ENCODE measurements at places on chromosomes 4 and X.

- DNase-seq, result no peak
Observed at GRCh38 chr4:101400096-101400495, 52.8 kb upstream of the PPP3CA start.

- no peak for DNase-seq
Observed at GRCh38 chr4:8199594-8200301, 658 bp downstream of the SH3TC1 start.

- no peak for DNase-seq
Observed at GRCh38 chr4:150641612-150642011, 59.7 kb downstream of the MAB21L2 start.

DNA sequence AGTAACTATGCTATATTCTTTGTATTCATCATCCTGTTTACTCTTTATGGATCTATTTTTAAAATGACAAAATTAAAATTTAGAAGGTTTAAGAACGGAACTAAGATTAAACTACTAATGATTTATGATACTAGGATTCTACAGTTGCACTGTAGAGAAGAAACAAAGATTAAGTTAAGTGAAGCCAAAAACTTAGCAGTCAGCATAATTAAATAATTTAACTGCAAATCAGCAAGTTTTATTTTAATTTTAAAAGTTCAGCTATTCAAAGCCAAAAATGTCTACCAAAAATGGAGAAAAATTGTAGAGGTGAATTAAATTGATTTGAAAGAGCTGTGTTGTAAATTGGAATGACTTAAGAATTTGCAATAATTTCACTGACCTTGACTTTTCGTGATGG, 30.8 kb downstream of the NDST4 start:
- DNase-seq, result no peak

- no peak for DNase-seq
Observed at GRCh38 chr4:107432451-107432850, 287.6 kb downstream of the PAPSS1 start.

DNA sequence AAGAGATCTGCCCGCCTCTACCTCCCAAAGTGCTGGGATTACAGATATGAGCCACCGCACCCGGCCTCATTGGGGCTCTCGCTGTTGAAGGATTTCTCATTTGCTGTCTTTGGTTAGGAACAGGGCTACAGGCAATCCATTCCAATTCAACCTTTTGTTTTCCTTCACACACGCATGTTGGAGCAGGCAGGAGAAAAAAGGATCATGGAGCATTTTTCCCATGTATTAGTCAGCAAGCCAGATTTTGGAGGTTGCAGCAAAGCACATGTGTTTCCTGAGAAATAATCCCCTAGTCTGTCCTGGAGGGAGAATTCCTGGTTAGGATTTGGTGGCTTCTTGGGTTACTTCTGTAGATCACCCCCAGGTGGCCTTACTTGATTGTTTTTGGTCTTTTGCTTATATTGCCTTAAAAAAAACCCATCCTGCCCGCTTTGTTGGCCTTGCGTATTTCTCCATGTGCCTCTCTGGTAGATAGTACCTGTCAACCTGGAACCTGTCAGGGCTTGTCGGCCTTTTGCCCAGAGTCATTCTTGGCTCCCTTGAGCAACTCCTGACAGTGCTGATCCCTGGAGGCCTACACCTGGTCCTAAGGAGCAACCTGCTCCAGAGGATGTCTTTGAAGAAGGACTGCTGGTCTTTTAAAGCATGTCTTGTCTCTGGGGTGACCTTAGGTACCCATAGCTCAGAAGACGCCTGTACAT, 82.4 kb upstream of the CLCN4 start:
- DNase-seq, result no peak

DNA sequence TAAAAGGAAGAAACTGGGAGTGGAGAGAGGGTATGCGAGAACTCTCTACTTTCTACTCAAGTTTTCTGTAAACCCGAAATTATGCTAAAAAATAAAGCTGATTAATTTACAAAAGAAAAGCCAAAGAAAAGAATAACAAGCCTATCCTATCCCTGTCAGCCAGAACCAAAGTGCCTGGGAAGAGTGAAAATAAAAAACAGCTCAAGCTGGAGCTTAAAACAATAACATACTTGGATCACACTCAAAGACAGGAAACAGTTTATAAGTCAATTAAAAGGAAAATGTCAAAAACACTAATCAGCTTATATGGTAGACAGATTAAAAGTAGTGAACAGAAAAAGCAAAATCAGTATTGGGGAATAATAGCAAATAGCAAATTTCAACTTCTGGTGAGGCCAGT, 139.4 kb downstream of the FRYL start:
- no peak for DNase-seq

- no peak for DNase-seq
Observed at GRCh38 chr4:94852616-94853015, 94.9 kb downstream of the BMPR1B start.

DNA sequence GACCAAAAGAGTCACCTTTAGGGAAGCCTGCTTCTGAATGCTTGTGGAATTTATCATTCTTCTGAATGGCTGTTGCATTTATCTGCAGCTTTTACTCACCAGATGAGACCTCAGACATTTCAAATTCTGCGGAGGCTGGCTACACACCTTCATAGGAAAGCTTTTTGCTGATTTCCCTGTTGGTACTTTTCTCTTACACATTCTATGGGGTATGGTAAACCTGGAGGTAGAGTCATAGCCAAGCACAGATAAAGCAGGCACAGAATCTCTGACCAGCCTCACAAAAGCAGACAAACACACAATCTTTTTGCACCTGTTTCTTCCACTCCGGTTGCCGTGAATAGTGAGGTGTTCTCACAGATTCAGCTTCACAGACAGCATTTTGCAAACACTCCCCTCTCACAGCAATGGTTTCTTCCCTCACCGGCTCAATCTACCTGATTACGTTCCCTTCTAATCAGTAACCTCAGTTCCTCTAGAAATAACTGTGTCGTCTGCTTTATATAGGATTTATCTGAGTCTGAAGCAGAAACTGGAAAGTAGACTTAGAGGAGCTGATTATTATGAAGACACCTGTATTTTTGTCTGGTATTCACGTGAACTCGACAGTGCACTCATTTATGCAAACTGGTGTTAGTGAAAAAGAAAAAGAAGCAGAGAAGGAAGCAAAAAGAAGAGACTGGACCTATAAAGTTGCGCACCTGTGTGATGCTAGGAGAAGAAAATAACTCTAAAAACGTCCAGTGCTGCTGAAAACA, 83.1 kb downstream of the DMD start:
- no peak for DNase-seq

DNA sequence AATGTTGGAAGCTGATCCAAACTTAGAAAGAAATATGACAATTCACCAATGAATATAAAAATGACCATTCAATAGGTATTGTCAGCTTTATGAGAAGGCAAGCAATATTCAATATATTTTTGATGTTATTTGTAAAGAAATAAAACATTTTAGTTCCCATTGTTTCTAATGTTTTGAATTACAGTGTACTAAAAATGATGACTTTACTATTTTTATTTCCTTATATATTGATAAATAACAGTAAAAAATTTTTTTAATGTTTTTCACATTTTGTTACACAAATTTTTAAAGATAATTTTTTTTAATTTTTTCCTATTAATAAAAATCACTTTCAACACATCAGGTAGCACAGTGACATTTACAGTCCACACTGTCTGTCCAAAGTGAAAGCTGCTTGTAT, 565.5 kb upstream of the FAM241A start:
- no peak for DNase-seq

- no peak for DNase-seq
Observed at GRCh38 chrX:11287505-11287904, 5.7 kb upstream of the AMELX start.

- DNase-seq, result peak; percentile 55
Observed at GRCh38 chrX:102712981-102713625, 855 bp downstream of the GPRASP2 start.

- no peak for DNase-seq
Observed at GRCh38 chr4:66613591-66613990, 931.7 kb downstream of the CENPC start.

DNA sequence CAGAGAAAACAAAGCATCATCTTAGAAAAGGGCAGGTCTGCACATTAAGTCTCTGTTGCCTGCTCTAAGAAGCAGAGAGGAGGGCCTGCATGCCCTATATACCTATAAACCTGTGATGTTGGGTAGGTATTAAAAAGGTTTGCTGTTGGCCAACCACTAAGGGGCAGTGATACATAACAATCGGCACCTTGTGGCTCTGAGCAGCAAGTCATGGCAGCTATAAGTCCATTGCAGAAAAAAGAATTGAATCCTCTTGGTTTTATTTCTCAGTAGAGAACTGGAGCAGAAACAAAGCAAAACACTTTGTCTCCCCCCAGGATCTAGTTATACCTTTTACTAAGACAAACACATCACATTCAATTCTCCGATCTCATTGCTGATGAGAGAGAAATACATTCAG, 1364.4 kb downstream of the STIM2 start:
- no peak for DNase-seq

- DNase-seq, result no peak
Observed at GRCh38 chrX:119399772-119400101, 601 bp downstream of the SLC25A43 start.

DNA sequence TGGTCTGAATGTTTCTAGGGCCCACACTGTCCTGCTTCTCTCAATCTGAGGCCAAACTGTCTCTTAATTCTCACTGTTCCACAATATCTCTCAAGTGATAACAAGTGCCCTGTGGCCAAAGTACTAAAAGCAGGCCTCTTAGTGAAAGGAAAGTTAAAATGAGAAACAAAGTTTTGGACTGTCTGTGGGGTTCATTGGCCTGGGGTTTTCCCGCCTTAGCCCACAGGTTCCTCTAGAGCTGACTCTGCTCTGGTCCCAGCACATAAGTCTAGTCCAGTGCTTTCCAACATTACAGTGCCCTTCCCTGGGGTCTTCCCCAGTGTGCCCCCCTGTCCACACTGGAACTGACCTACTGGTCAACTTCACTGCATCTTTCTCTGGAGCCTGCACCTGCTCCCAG, 6.3 kb downstream of the MAGEB1 start:
- no peak for DNase-seq

DNA sequence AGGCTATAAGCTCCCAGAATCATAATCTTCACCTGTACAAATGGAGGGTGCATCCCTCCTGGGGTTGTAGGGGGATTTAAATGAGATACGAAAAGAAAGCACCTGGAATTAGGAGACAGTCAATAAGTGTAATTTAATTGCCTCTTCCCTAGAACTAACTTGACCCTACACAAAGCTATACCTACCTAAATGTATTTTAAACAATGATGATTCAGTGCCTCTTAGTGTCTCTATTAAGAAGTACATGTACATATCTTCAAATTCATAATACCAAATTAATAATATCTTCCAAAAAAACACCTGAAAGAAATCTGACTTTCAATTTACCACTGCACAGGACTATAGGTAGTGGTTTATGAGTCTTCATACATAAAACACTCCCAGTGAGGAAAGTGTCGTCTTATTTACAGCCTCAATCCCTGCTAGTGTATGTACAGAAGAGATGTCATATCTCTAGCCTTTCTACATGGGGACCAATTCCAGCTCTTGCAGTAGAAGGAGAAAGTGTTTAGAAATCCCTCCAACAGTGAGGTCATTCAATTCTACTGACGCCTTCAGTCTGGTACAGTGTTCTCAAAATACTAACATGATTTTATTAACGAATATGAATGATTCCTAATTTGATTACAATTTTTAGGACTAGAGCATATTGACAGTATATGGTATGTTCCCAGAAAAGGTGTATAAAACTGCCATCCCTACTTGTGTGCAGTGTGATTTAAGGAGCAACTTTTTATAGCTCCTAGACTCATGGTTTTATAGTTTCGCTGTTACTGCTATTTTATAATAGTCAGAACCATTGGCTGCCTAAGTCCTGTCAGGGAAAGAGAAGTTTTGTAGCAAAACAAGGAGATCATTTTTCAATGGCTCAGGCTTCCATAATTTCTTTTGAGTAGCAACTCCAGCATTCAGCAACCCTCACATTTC, 282.7 kb downstream of the UNC5C start:
- DNase-seq, result no peak

DNA sequence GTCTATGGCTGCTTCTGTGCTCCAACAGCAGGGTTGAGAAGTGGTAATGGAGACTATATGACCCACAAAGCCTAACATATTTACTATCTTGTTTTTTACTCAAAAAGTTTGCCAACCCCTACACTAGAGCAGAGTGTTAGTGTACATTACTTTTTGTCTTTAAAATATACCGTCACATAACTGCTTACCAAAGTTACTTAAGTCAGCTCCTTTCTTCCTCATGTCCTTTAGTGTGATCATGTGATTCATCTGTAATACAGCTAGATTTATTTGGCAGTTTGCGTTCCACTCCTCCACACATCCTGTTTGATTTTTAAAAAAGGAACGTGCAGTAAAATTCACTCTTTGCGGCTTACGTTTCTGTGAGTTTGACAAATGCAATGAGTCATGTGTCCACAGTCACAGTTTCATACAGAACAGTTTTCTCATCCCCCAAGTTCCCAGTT, 162.4 kb upstream of the GPRIN3 start:
- no peak for DNase-seq

DNA sequence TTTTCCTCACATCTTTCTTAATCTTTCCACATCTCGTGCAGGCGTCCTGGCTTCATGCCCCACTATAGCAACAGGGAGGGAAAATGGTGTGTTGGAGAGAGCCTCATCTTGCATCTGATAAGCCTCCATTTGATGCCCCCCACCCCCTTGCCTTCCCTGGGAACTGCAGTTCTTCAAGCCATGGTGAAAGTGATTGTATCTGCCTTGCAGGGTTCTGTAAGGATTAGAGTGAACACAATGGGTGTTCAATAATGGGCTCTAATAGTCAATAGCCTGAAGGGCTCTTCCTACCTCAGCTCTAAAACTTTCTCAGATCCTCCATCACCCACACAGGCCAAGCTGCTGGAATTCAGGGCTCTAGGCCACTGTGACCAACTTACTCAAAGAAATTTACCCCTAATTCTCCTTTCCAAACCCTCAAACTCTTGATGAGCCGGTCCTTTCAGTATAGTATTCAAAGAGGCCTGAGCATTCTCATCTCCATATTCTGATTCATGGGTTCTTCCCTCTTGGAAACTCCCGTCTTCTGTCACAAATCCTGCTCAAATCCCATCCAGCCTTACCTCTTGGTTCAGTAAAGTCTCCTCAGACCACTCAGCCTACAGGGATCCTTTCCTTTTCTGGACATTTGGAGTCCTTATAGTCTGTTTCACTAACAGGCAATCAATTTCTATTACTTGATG, 128.3 kb upstream of the TRIM2 start:
- no peak for DNase-seq

DNA sequence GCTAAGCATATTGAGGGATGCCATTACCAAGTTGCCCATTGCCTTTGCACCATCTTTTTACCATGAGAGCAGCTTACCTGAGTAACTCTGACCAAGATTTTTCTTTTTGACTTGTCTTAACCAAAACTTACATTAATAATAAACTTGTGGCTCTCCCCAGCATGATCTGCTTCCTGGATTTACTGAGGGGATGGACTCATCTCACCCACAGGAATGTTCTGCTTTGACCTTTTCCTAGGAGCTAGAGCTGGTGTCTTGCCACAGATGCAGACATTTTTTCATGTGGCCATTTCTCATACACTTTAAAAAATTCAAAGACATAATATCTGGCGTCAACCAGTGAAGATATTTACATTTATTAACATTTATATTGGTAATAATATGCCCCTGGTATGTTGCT, 79.2 kb upstream of the EFHC2 start:
- no peak for DNase-seq

GRCh38 chr4:123976285-123976684, 579.7 kb downstream of the SPRY1 start:
- DNase-seq, result no peak
